HepG2 (cell line): ENCODE measurements at places on chromosomes 1 and 21.
A peak's percentile ranks its signal among the peaks of the same experiment; 100 is the strongest.

- H3K27ac ChIP-seq = no peak overlapping the region
- H3K36me3 ChIP-seq = no peaks in the 10 kb centered on the region; the same call in 1 of the 2 replicates
- H3K27me3 ChIP-seq = no peaks in the 10 kb centered on the region
- H3K4me1 ChIP-seq = no peaks in the 10 kb centered on the region
- DNase-seq = no peak
- no peak overlapping the region for H3K4me3 ChIP-seq
Observed at GRCh38 chr1:231860221-231861088, 233.9 kb downstream of the DISC1 start.

DNA sequence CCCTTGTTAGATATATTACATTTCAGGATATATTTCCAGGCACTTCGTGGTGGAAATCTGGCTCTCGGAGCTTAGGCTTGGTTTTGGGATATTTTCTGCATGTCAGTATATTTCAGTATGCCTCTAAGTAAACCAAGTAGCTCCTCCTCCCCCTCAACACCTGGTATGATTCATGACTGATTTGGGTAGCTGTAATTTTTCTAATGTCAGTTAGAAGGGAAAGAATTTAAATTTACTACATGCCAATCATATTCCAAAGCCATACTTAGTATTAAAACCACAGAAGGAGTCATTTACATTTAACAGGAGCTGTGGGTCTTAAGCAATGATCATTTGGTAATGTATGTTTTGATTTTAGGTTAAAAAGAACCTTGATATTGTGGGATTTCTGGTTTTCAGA, 40.6 kb downstream of the ST6GALNAC3 start:
- H3K4me3 ChIP-seq = no peak overlapping the region
- no peaks in the 10 kb centered on the region for H3K27me3 ChIP-seq
- no peak for DNase-seq
- H3K27ac ChIP-seq = no peak overlapping the region

- peaks cover 54% of the 10 kb centered on the region for H3K27me3 ChIP-seq
- H3K4me1 ChIP-seq = no peaks in the 10 kb centered on the region
- no peak for DNase-seq
- H3K4me3 ChIP-seq = no peak overlapping the region
Observed at GRCh38 chr1:39683591-39684312, 7.5 kb downstream of the HPCAL4 start.

GRCh38 chr1:109882288-109883245, 28.1 kb upstream of the CSF1 start:
- no peaks in the 10 kb centered on the region; the same call in 1 of the 2 replicates for H3K27me3 ChIP-seq
- no peaks in the 10 kb centered on the region for H3K36me3 ChIP-seq
- H3K4me3 ChIP-seq = no peak overlapping the region
- H3K27ac ChIP-seq = peak overlapping the region; percentile 14
- peak; percentile 87 for DNase-seq

DNA sequence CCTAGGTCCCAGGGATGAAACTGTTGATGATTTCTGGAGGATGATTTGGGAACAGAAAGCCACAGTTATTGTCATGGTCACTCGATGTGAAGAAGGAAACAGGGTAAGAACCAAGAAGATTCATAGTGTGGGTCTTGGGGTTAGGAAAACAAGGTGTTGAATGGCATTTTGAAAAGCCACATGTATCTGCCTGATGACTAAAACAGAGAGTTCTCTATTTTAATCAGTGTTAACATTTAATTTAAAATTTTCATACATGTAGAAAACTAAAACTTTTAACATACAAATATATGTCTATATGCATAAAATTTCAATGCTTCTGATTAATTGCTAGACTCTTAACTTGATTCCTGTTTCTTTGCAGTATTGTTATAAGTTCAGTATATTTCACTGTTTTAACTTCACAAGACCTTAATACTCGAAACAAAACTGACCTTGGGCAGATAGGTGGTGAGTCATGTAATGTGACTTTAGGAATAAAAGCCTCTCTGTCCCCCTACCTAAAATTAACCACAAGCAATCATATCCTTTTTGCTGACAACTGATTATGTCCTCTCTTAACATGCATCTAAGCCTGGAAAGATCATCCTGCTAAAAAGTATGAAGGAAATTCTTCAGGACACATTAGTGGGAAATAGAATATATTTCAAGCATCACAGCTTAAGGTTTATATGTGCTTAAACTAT, 95.6 kb downstream of the PTPRC start:
- H3K27me3 ChIP-seq = no peaks in the 10 kb centered on the region
- H3K27ac ChIP-seq = no peak overlapping the region
- no peaks in the 10 kb centered on the region for H3K4me1 ChIP-seq
- no peak for DNase-seq

GRCh38 chr1:71417421-71417820, 336.6 kb upstream of the ZRANB2 start:
- no peaks in the 10 kb centered on the region for H3K36me3 ChIP-seq
- H3K4me3 ChIP-seq = no peak overlapping the region

DNA sequence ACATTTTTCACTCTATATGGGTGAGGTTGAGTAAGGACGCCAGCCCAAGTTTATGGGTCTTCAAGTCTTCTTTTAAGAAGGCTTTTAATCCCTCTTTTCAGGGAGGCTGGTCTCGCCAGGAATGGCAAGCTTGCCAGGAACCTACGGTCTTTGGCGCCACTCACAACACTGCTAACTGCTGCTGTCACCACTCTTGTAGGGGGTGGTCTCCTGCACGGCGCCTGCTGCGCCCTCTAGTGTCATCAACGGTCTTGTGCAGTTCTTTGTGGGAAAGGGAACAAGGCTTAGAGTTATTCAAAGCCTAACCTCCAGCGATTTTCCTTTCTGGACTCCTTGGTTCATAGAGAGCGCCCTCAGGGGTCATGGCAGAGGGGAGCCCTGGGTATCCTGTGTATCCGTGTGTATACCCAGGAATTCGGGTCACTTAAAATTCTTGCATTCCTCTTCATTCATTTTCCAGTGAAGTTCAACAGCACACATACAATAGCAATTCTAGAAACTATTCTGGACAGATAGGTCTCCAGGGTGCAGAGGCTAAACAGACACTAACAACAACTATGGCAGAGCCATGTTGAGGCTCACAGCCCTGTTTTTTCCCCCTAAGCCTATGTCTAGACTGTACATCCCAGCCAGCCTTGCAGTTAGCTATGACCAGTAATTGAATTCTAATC, 392.8 kb upstream of the CAMK1G start:
- no peaks in the 10 kb centered on the region for H3K36me3 ChIP-seq
- peak; percentile 18 for DNase-seq
- no peak overlapping the region for H3K4me3 ChIP-seq

DNA sequence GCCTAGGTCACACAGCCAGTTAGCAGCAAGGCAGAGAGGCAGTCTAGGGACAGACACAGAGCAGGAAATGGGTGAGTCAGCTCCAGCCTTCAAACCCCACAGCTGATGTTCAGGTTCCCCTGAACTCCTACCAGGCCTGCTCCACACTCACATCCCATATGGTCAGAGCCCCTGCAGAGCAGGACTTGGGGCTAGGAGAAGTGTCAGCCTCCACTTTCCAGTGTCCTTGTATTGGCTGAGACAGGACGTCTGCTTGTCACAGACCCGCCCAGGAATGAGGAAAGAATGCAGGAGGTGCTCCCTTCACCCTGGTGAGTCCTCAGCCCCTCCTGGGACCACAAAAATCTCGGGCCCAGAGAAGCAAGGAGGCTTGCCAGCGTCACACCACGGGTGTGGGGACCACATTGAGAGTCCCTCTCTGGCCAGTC, 92.5 kb downstream of the LACTBL1 start:
- H3K27me3 ChIP-seq = peaks cover 9% of the 10 kb centered on the region
- H3K4me3 ChIP-seq = no peak overlapping the region
- DNase-seq = no peak
- no peak overlapping the region for H3K27ac ChIP-seq

DNA sequence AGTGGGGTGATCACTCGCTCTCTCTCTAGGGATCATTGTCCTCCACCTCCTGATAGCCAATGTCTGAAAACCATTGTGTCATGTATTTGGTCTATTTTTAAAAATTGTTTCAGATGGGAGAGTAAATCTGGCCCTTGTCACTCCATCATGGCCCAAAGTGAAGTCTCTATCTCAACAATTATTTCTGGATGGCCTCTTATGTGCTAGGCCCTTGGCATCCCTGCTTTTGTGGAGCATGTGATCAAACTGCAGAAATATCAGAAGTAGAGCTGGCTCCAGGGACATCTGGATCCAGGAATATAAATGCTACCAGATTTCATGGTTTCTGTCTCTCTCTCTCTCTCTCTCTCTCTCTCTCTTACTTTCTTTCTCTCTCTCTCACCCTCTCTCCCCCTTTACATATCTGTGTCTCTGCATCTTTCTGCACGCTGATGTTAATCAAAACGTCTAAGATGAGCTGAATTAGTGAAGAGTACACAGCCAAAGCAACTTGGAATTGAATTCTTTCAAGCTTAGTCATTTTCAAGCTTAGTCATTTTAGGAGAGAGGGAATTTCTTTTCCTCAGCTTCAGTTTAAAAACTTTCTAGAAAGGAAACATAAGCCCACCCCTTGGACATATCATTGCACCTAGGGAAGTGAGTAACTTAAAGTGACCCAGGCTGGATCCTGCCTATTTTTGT, 47.4 kb upstream of the DOCK7 start:
- no peaks in the 10 kb centered on the region for H3K36me3 ChIP-seq
- peaks cover 57% of the 10 kb centered on the region for H3K4me1 ChIP-seq
- no peak for DNase-seq
- H3K4me3 ChIP-seq = no peak overlapping the region

GRCh38 chr21:45050345-45050796, 24.0 kb upstream of the ADARB1 start:
- no peak overlapping the region for H3K4me3 ChIP-seq
- peaks cover 32% of the 10 kb centered on the region for H3K4me1 ChIP-seq
- H3K36me3 ChIP-seq = no peaks in the 10 kb centered on the region
- no peak overlapping the region for H3K27ac ChIP-seq
- DNase-seq = no peak

DNA sequence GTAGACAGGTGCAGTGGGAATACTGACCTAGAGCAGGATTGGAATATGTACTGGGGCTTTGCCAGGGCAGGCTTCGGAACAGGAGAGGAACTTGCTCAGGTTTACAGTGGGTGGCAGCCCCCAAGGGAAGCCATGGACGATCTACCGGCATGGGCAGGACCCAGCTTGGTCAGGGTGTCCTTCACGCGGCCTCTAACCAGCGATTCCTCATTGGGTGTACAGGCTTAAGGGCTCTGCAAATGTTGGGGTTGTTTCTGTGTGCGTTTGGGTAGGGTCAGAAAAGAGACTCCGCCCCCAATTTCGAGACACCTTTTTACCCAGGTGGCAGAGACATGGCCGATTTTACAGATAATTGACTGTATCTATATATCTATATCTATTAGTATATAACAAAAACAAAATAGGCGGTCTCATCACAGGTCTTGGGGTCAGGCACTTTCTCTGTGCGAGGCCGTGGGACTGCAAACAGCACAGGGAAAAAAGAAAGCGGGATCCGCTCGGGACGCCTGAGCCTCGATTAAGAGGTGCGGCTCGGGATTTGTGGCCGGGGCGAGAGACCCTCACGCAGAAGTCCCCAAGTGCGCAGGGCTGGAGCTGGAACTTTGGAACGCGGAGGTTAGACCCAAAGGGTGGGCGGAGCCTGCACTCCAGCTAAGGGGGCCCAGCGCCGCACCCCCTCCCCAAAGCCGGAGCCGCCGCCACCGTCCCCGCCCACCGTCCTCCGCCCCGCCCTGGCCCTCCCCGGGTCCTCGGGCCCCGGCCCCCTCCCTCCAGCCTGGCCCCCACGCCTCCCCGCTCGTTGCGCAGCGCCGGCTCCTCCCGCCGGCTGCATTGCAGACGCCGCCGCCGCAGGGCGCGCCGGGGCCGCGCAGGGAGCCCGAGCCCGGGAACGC, 67.5 kb upstream of the VAMP3 start:
- no peak for DNase-seq
- H3K4me1 ChIP-seq = peaks cover 15% of the 10 kb centered on the region
- 0 out of 3 replicates have a peak, but pooled peaks cover 3% of the 10 kb centered on the region for H3K27me3 ChIP-seq
- no peaks in the 10 kb centered on the region for H3K36me3 ChIP-seq
- peak overlapping the region; percentile 76 for H3K4me3 ChIP-seq

- DNase-seq = no peak
- peak overlapping the region; percentile 93 for H3K4me3 ChIP-seq
- no peaks in the 10 kb centered on the region; the same call in 2 of the 3 replicates for H3K27me3 ChIP-seq
- peak overlapping the region; percentile 31 for H3K27ac ChIP-seq
- H3K4me1 ChIP-seq = peaks cover 38% of the 10 kb centered on the region
Observed at GRCh38 chr1:27487966-27488884, 1.7 kb downstream of the WASF2 start.

DNA sequence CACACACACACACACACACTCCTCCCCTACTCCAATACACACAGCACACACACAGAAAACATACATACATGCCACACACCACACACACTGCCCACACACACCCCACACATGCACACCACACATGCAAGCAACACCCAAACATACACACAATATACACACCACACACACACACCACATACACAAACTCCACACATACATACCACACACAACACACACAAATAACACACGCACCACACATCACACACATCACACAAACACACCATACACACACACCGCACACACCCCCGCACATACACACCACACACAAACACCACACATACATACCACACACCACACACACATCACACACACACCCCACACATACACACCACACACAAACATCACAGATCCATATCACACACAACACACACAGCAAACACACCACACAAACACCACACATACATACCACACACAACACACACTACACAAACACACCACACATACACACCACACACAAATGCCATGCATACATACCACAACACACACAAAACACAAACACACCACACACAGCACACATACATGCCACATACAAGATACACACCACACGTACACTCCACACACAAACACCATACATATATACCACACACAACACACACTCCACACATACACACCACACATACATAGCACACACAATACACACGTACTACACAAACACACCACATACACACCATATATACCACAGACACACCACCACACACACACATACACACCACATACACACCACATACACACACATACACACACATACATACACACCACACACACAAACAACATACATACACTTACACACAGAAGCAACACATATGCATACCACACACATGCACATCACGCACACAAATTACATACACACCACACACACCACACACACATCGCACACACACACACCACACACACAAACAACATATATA, 932 bp upstream of the RAB7B start:
- DNase-seq = no peak
- H3K4me1 ChIP-seq = peaks cover 6% of the 10 kb centered on the region
- H3K27me3 ChIP-seq = peaks cover 10% of the 10 kb centered on the region
- no peak overlapping the region for H3K27ac ChIP-seq
- H3K36me3 ChIP-seq = no peaks in the 10 kb centered on the region

DNA sequence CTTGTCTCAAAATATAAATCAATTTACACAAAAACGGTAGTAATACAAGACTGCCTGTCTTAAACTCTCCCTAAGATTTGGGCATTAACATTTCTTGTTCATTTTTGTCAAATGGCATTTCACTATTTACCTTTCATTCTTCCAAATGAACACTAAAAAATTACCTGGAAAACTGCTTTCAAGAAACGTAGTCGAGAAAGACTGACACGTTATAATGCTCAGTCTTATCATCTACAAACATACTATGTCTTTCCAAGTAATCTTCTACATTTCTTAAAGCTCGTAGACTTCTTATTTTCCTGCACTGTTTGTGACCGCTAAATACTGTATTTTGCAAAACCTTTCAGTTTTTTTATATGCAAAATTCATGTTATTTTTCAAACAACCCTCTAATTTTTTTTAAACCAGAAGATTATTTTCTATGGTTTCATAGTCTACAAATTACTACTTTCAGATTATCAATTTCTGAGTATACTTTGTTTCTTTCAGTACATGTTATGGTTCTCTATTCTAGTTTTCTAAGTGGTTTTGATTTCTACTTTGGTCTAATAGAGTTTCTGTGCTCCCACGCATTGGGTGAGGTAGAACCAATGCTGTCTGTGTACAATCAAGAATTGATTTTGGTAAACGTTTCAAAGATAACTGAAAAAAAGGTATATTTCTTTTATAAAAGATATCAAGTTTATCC, 336.4 kb downstream of the SMYD3 start:
- no peak for DNase-seq
- H3K36me3 ChIP-seq = no peaks in the 10 kb centered on the region
- H3K27ac ChIP-seq = no peak overlapping the region
- peaks cover 40% of the 10 kb centered on the region for H3K4me1 ChIP-seq
